Aorta (tissue), 5 donors: ENCODE measurements at places on chromosomes 2 and 18.

GRCh38 chr2:60442608-60443007, 110.8 kb downstream of the BCL11A start:
- DNase-seq, result no peak
- no peaks in the 10 kb centered on the region for H3K4me1 ChIP-seq
- H3K4me3 ChIP-seq, result no peak overlapping the region
- H3K36me3 ChIP-seq, result no peaks in the 10 kb centered on the region

DNA sequence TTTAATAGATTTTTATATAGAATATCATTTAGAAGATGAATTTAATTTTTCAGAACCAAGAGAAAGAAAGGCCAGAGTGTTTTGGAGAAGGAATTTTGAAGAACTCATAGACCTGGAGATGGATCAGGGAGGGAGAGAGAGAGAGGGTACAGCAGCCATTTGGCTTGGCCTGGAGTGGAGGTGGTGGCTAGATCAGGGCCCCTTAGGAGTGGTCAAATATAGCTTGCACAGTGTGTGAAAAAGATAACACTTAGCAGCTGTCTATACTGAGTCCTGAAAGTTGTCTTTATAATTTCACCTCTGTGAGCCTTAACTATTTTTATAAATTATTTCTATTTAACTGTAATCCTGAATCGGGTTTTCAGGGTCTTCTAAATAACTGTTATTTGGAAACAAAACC, 38.8 kb upstream of the ACYP2 start:
- no peak overlapping the region for H3K27ac ChIP-seq
- H3K4me1 ChIP-seq, result no peaks in the 10 kb centered on the region
- H3K4me3 ChIP-seq, result no peak overlapping the region
- no peaks in the 10 kb centered on the region for H3K27me3 ChIP-seq
- H3K36me3 ChIP-seq, result peaks cover 3% of the 10 kb centered on the region
- no peak for DNase-seq

GRCh38 chr2:216274194-216274840, 98.0 kb downstream of the MARCHF4 start:
- DNase-seq, result no peak
- no peak overlapping the region for H3K4me3 ChIP-seq
- H3K36me3 ChIP-seq, result no peaks in the 10 kb centered on the region
- H3K4me1 ChIP-seq, result peaks cover 4% of the 10 kb centered on the region

- H3K4me3 ChIP-seq, result no peak overlapping the region
- H3K27ac ChIP-seq, result no peak overlapping the region
- no peaks in the 10 kb centered on the region for H3K27me3 ChIP-seq
- H3K36me3 ChIP-seq, result no peaks in the 10 kb centered on the region
Measured at GRCh38 chr2:128197059-128197458, 106.1 kb downstream of the UGGT1 start.

GRCh38 chr2:17584689-17585088, 44.2 kb downstream of the VSNL1 start:
- H3K4me3 ChIP-seq, result no peak overlapping the region
- no peak overlapping the region for H3K27ac ChIP-seq
- no peaks in the 10 kb centered on the region for H3K4me1 ChIP-seq
- H3K36me3 ChIP-seq, result no peaks in the 10 kb centered on the region
- no peak for DNase-seq

GRCh38 chr2:137980459-137980858, 16.2 kb downstream of the HNMT start:
- H3K36me3 ChIP-seq, result no peaks in the 10 kb centered on the region
- H3K27me3 ChIP-seq, result no peaks in the 10 kb centered on the region
- no peak overlapping the region for H3K27ac ChIP-seq
- no peak for DNase-seq
- H3K4me3 ChIP-seq, result no peak overlapping the region

- no peak overlapping the region for H3K4me3 ChIP-seq
- no peaks in the 10 kb centered on the region for H3K27me3 ChIP-seq
- no peak overlapping the region for H3K27ac ChIP-seq
- H3K4me1 ChIP-seq, result no peaks in the 10 kb centered on the region
Measured at GRCh38 chr2:8860239-8860638, 22.8 kb upstream of the KIDINS220 start.

DNA sequence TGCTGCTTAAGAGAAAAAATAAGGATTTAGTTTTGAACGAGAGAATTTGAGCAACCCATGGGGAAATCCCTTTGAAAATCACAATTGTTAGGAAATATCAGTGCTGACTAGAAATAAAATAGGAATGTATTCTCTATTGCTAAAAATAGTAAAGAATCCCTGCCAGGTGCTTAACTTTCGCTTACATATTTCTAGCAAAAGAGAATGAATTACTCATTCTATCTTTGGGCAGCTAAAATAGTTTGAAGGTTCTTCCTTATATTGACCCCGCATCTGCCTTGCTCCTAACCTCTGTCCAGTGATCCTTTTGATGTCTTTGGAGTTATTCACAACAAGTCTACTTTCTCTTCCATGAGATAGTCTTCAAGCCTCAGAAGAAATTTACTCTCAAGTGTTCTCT, 103.8 kb downstream of the PLCL1 start:
- peaks cover 17% of the 10 kb centered on the region for H3K4me1 ChIP-seq
- H3K36me3 ChIP-seq, result no peaks in the 10 kb centered on the region
- H3K4me3 ChIP-seq, result no peak overlapping the region

DNA sequence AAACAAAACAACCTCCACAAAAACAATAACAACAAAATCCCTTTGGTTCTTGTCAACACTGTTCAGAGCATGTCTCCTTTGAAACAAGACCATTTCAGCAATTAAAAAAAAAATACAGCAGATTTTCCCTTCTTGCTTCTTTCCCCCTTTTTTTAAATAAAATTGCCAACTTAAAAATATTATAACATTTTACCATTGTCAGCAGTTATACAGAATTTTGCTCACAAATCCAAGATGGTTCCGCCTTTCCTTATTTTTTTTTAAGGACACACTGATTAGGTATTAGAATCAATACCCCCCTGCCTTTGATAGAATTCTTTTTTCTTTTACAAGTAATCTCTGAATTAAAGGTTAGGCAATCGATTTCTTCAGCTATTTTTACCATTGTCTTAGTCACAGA, 48.7 kb upstream of the FN1 start:
- no peak overlapping the region for H3K4me3 ChIP-seq
- no peak overlapping the region for H3K27ac ChIP-seq
- no peaks in the 10 kb centered on the region for H3K4me1 ChIP-seq

- no peaks in the 10 kb centered on the region for H3K27me3 ChIP-seq
- no peak for DNase-seq
- no peaks in the 10 kb centered on the region for H3K36me3 ChIP-seq
- H3K27ac ChIP-seq, result no peak overlapping the region
- H3K4me1 ChIP-seq, result no peaks in the 10 kb centered on the region
Measured at GRCh38 chr2:152106464-152106863, 7.6 kb upstream of the CACNB4 start.

- no peak for DNase-seq
- H3K4me3 ChIP-seq, result no peak overlapping the region
- no peak overlapping the region for H3K27ac ChIP-seq
- H3K36me3 ChIP-seq, result no peaks in the 10 kb centered on the region
- no peaks in the 10 kb centered on the region for H3K27me3 ChIP-seq
Measured at GRCh38 chr2:127631541-127631996, 14.4 kb upstream of the GPR17 start.

- no peak for DNase-seq
- no peaks in the 10 kb centered on the region for H3K36me3 ChIP-seq
- no peaks in the 10 kb centered on the region for H3K4me1 ChIP-seq
- H3K27ac ChIP-seq, result no peak overlapping the region
Measured at GRCh38 chr2:17583166-17583565, 42.7 kb downstream of the VSNL1 start.

DNA sequence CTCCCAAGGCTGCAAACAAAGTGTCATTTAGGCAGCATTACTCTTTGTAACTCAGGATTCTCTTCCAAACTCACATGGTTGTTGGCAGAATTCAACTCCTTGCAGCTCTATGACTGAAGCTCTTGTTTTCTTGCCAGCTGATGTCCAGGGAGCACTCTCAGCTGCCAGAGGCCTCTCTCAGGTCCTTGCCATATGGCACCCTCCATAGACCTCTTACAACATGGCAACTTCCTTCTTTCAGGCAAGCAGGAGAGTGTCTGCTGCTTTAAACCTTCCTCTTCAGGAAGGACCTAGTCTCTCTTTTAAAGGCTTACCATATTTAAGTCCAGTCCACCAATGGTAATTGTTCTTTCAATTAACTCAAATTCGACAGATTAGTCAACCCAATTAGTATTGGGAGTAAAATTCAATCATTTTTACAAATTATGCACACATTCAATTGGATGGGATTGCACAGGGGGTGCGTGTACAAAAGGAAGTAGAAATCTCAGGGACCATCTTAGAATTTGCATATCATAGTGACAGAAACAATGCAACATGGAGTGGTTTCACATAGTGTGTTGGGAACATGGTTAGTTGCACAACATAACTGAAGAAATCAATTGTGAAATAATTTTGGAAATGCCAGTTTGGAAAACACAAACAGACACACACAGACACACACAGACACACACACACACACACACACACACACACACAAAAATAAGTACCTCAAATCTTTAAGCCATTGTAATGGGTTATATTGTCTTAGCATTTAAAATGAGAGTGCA, 893.5 kb upstream of the ZEB2 start:
- H3K36me3 ChIP-seq, result no peaks in the 10 kb centered on the region
- H3K4me1 ChIP-seq, result no peaks in the 10 kb centered on the region
- no peak overlapping the region for H3K4me3 ChIP-seq
- H3K27me3 ChIP-seq, result no peaks in the 10 kb centered on the region
- no peak overlapping the region for H3K27ac ChIP-seq

DNA sequence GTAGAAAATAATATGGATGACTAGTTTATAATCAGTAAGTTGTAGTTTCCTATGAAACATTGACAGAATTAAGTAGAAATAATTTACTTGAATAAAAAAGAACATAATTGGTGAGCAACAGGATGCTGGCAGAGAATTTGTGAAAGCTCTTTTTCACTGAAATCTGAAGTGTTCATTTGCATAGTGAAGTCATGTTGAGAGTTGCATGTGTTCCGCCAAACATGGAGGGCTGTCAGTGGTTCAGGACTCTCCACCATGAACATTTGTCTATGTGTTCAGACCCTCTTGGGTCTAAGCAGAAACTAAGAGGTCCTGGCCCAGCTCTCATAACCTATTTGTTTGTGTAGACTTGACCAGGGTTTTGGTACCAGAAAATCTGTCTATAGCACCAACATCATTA, 182.5 kb upstream of the LINC00305 start:
- no peaks in the 10 kb centered on the region for H3K27me3 ChIP-seq
- H3K4me3 ChIP-seq, result no peak overlapping the region
- DNase-seq, result no peak
- H3K4me1 ChIP-seq, result no peaks in the 10 kb centered on the region
- H3K27ac ChIP-seq, result no peak overlapping the region
- H3K36me3 ChIP-seq, result no peaks in the 10 kb centered on the region

- no peaks in the 10 kb centered on the region for H3K36me3 ChIP-seq
- no peaks in the 10 kb centered on the region for H3K4me1 ChIP-seq
- no peak overlapping the region for H3K27ac ChIP-seq
Measured at GRCh38 chr2:177053038-177053437, 159.6 kb upstream of the HNRNPA3 start.

DNA sequence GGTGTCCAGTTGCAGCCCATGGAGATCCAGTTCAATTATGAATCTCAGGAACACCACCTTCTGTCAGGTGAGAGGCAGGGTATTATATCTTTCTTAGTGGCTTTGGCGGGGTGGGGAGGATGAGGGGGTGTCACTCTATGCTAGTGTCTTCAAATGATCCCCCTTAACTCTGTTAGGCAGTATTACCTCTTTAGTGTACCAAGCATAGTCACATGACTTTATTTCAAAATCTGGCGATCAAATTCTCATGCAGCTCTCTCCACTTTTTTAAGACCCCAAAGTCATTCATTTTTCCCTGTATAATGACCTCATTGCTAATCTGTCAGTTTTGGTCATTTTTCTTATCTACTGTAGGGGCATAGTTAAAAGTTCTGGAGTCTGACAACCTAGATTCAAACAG, 1.1 kb upstream of the ZSCAN30 start:
- H3K27me3 ChIP-seq, result no peaks in the 10 kb centered on the region
- no peak for DNase-seq
- H3K36me3 ChIP-seq, result peaks cover 2% of the 10 kb centered on the region
- H3K4me3 ChIP-seq, result no peak overlapping the region
- H3K27ac ChIP-seq, result no peak overlapping the region

- H3K27me3 ChIP-seq, result no peaks in the 10 kb centered on the region
- no peak overlapping the region for H3K4me3 ChIP-seq
- no peaks in the 10 kb centered on the region for H3K36me3 ChIP-seq
- no peak overlapping the region for H3K27ac ChIP-seq
- no peaks in the 10 kb centered on the region for H3K4me1 ChIP-seq
Measured at GRCh38 chr2:126244937-126245336, 411.0 kb upstream of the GYPC start.

DNA sequence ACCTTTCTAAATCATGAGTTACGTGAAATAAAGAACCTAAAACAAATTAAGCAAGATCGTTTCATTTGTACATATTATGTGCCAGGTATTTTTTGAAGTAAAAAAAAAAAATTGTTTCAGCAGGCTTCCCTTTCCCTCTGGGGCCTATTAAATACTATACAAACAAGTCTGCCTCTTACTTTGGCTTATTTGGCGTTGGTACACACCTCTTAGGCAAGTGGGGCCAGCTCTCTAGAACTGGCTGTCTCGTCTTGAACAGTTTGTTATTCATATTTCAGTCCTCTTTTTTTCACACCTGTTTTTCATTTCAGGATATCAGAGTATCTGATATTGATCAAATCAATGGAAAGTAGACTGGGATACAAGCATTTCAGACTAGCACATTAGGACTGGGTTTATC, 27.4 kb upstream of the PPP3R1 start:
- no peak for DNase-seq
- no peak overlapping the region for H3K4me3 ChIP-seq
- H3K4me1 ChIP-seq, result no peaks in the 10 kb centered on the region
- H3K27ac ChIP-seq, result no peak overlapping the region

DNA sequence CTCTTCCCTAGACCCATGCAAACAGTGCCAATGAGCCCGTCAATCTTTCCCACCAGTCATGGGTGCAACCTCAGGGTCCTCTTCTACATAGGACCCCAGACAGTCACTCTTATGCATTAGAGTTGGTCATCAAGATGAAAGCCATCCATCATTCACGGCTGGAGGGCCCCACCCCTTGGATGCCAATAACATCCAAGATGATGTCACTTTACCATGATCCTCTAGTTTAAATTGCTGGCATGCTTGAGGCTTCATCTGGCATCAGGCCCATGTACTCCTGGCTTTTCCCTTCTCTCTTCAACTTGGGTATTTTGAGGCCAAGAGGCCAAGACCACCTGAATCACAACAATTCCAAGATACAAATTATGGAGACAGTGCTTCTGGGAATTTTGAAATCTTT, 91.1 kb upstream of the MAPK4 start:
- DNase-seq, result no peak
- no peak overlapping the region for H3K4me3 ChIP-seq
- no peaks in the 10 kb centered on the region for H3K36me3 ChIP-seq
- no peaks in the 10 kb centered on the region for H3K27me3 ChIP-seq
- H3K4me1 ChIP-seq, result peaks cover 4% of the 10 kb centered on the region

- H3K27ac ChIP-seq, result no peak overlapping the region
- no peaks in the 10 kb centered on the region for H3K36me3 ChIP-seq
- no peaks in the 10 kb centered on the region for H3K27me3 ChIP-seq
- no peak for DNase-seq
- H3K4me1 ChIP-seq, result no peaks in the 10 kb centered on the region
Measured at GRCh38 chr18:6782861-6783260, 53.3 kb downstream of the ARHGAP28 start.
